ENCODE measurements at places on chromosomes 13 and 19.

- no peak for DNase-seq
These were observed 1.6 kb upstream of the GRTP1 start for GRCh38 chr13:113365583-113365970.

DNA sequence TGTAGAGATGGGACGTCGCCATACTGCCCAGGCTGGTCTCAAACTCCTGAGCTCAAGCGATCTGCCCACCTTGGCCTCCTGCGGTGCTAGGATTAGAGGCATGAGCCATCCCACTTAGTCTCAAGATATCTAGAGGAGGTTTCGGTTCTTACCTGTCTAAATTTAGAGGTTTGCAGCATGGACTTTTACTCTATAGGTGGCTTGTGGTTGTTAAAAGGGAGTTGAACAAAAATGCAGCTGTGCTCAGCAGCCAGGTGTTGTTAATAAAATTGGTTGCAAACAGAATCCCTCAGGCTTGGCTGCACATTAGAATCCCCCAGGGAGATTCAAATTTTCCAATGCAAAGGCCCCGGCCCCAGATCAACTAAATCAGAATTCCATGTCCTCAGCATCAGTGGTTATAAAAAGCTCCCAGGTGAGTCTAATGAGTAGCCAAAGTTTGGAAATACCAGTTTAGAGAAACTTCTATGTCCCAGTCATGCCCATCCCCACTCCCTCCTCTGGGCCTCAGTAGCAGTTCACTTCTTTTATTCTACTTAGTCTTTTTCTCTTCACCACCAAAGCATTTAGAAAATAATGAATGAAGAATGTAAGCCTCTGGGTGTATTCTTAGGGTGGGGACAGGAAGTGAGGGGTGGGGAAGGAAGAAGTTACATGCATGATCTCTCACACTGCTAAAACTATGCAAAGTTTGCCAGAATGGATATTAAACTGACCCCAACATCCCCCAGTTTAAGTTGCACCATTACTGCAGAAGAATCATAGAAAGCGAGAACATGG, 471.0 kb downstream of the COG6 start:
- no peak for DNase-seq

DNA sequence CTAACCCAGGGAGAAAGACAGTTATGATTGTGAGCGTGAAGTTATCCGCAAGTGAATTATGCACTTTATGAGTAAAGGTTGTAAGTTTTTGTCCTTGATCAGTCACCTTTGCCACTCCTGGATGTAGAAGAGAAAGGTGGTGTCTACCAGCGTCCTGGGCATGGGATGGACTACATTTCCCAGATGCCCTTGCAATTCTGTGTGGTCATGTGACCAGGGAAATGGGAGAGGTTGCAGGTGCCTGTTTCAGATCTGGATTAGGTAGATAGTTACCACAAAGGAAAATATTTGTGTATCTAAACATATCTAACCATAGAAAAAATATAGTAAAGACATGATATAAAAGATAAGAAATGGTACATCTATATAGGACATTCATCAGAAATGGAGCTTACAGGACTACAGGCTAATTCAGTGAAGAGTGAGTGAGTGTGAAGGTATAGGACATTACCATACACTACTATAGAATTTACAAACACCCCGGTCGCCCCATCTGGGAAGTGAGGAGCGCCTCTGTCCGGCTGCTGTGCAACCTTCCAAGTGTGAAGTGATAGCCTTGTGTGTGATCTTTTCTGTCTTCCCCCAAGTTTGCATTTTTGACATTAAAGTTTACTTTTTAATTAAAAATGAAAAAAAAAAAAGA, 51.6 kb upstream of the CACNA1A start:
- DNase-seq, result no peak

DNA sequence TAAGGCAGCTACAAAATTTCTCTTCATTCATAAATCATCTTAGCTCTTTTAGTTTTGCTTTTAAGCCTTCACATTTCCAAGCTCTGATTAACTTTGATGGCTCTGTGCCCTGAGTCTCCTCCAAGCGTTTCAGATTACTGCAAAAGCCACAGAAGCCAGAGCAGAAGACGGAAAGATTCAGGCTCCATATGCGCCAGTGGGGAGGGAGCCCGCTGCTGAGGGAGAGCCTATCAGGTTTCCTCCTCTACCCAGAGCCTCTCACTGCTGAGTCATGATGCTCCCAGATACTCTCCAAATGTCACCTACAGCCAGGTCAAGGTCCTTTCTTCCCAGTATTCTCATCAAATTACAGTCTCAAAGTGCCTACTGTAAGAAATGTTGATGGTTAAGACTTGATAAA, 193.6 kb downstream of the RAP2A start:
- no peak for DNase-seq

DNA sequence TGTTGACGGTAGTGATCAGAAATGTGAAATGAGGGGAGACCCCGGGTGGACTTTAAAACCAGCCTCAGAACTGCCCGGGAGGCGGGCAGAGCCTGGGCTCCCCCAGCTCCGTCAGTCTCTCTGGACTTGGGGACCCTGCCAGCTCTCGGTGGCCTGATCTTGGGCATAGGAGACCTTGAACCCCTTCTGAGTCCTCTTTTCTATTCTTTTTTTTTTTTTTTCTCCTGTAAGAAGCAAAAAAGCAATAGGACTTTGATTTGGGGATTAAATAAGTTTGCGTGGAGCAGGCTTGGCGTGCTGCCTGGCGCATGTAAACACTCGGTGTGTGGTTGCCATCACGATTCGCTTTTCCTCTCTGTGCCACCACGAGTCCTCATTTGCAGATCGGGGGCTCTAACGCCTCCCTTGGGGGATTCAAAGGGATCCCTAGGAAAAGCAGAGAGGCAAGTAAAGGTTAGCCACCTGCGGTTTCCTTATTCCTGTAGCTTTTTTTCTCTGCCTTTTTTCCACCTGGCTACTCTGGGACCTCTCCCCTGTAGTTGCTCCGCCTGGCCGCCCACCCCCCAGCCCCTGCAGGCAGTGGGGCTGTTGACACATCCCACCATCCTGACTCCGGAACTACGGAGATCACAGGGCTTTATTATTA, 1.3 kb downstream of the SAFB start:
- DNase-seq, result no peak

DNA sequence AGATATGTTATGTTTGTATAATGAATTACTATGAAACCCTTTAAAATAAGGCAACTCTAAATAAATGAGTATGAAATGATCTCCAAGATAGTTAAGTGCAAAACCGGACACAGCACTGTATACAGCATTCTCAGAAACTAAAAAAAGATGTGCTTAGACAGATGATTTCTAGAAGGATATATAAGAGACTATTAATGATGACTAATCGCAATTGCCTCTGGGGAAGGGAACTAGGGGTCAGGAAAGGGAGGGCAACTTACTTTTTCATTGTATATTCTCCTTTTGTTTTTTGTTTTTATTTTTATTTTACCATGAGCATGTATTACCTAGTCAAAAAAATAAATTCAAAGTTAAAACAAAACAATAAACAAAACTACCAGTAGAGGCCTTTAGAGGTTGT, 12.8 kb downstream of the PEG3 start:
- DNase-seq, result no peak

DNA sequence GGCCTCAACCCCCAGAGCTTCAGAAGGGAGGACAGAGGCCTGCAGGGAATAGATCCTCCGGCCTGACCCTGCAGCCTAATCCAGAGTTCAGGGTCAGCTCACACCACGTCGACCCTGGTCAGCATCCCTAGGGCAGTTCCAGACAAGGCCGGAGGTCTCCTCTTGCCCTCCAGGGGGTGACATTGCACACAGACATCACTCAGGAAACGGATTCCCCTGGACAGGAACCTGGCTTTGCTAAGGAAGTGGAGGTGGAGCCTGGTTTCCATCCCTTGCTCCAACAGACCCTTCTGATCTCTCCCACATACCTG, 969 bp upstream of the CEACAM5 start:
- DNase-seq, result no peak

GRCh38 chr13:95535243-95535642, 17.3 kb upstream of the CLDN10 start:
- no peak for DNase-seq

- DNase-seq, result no peak
These were observed 622 bp upstream of the FDX2 start for GRCh38 chr19:10316229-10317044.

- DNase-seq, result no peak
These were observed 18.2 kb downstream of the UPF1 start for GRCh38 chr19:18849838-18850400.

DNA sequence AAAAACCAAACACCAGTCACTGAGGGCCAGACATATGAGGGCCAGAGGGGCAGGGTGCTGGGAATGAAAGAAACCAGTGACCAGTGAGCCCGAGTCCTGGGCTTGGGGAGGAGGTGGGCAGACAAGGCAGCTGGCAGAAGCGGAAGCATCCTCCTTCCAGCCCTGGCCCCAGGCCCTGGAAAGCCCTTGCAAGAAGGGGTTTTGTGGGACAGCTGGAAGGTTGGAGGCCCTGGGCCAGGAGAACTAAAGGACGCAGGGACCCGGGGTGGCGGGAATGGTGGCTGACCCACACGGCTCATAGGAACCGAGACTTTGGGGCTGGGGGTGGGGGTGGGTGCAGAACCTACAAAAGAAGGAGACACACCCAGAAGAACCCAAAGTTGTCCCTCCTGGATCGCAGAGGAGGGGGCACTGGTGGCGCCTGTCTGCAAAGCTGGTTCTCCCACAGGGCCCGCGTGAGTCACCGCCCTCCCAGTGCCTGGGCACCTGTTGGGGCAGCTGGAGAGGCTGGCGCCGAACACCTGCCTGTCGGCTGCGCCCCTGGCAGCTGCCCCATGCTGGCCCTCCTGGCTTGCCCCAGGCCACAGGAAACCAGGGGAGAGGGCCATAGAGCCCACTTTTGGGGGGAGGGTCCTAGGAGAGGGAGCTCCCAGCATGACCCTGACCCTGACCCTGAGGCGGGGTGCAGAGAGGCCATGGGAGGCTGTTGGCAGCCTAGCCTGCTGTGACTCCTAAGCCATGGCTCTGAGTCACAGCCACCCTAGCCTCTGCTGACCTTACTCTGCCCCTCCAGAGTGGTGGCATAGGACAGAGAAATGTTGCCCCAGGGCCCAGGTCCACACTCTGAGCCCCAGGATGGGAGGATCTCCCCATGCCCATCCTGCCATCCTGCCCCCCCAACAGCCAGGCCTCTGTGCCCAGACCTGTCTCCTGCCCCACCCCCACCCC, 802 bp downstream of the DMPK start:
- no peak for DNase-seq

- DNase-seq, result no peak
These were observed 37.1 kb downstream of the MYO9B start for GRCh38 chr19:17112700-17113099.

GRCh38 chr13:24348797-24349515, 39.6 kb downstream of the C1QTNF9 start:
- DNase-seq, result no peak

DNA sequence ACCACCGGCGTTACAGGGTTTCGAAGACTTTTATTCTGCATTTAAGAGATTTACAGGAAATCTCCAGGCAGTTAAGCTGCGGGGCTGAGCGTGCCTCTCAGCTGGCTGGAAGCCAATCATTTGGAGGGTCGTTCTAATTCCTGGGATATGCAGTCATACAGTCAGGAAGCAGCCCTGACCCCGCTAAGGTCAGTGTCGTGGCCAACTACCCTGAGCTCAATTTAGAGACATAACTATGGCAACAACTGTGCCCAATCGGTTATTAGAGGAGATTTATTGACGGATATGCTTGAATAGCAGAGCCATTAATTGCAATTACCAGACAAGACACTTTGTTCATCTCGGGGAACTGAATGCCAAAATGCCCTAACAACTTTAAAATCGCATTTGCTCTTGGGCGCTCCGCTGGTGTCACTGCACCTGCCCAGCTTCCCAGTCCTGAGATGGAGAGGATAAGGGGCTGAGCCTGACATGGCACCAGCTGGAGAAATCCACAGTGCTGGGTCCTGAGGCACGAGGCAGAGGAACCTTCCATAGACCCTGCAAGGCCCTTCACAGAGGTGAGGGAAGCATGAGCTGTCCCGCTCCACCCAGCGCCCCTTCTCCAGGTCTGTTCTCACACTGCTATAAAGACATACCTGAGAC, 15.1 kb upstream of the ZNF507 start:
- no peak for DNase-seq

- no peak for DNase-seq
These were observed 3.4 kb upstream of the ZNF333 start for GRCh38 chr19:14686411-14686810.

GRCh38 chr13:74569251-74569650, 435.0 kb upstream of the KLF12 start:
- no peak for DNase-seq

All from effector CD4-positive, alpha-beta T cell (primary cell).